ENCODE measurements at places on chromosomes 16 and 17.

- no peak for DNase-seq
Observed at GRCh38 chr16:6032438-6032837, 934.8 kb upstream of the EEF2KMT start.

DNA sequence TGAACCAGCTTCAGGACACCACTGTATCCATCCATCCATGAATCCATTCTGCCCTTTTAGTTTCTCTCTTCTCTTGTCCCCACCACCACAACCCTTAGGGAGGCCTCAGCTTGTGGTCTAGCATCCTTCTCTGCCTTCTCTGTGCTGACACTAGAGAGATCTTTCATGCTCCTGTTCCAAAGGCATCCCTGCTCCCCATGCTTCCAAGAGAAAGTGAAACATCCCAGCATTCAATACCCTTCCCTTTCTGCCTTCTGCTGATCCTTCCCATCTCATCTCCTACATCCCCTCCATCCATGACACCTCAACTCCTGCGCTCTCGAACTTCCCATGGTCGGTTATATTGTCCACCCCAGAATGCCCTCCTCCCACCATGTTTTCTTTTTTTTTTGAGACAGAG lies 10.0 kb downstream of the RAPGEFL1 start:
- no peak for DNase-seq

- DNase-seq: no peak
Observed at GRCh38 chr16:69451166-69451565, 26.7 kb downstream of the CYB5B start.

- DNase-seq: no peak
Observed at GRCh38 chr17:79150799-79151198, 76.2 kb downstream of the ENGASE start.

GRCh38 chr17:38741921-38742410 lies 6.2 kb downstream of the PCGF2 start:
- DNase-seq: no peak

All from activated T-cell treated with anti-CD3 and anti-CD28 coated beads for 24 hours (primary cell).